ENCODE measurements at places on chromosomes 5 and 9.

- no peak for DNase-seq
These were observed 498.6 kb upstream of the GRIN3A start for GRCh38 chr9:102237094-102237493.

- no peak for DNase-seq
These were observed 70.1 kb upstream of the STARD4 start for GRCh38 chr5:111582451-111582850.

DNA sequence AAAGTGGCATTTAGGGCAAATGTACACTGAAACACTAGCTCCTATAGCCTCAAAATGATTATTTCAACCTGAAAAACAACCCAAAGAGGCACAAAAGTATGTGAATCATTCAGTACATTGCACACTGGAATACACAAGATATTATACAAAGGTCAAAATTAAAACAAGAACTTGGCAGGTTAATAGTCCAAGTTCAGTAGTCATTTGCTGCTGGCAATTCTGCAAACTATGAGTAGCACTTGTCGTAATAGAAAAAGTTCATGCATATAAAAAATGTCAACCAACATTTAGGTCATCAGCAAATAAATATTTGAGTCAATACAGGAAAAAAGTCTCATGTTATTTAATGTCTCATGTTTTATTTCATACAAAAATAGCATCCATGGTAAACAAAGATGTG lies 98.7 kb downstream of the LPAR1 start:
- no peak for DNase-seq

GRCh38 chr5:34563269-34563668 lies 92.9 kb upstream of the RAI14 start:
- DNase-seq: no peak

GRCh38 chr5:36882250-36882649 lies 5.7 kb downstream of the NIPBL start:
- DNase-seq: no peak

DNA sequence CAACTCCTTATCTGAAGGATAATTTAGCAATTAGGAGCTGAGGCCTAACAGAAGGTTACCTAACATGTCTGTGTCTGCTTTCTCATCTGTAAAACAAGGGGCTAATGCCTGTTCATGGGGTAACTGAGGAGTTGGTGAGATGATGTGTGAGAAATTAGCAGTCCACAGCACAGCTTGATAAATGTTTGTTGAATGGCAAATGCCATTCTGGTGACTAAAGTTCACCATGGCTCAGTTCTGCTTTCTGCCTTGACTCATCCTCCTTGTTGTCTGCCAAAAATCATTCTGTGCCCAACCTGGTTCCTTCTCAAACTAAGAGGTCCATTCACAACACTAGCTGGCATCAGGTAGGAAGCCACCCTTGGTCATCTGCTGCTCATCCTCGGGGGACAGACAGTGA lies 552.0 kb upstream of the KLF4 start:
- DNase-seq: peak; percentile 90

GRCh38 chr5:1479581-1480188 lies 34.4 kb upstream of the SLC6A3 start:
- DNase-seq: no peak

DNA sequence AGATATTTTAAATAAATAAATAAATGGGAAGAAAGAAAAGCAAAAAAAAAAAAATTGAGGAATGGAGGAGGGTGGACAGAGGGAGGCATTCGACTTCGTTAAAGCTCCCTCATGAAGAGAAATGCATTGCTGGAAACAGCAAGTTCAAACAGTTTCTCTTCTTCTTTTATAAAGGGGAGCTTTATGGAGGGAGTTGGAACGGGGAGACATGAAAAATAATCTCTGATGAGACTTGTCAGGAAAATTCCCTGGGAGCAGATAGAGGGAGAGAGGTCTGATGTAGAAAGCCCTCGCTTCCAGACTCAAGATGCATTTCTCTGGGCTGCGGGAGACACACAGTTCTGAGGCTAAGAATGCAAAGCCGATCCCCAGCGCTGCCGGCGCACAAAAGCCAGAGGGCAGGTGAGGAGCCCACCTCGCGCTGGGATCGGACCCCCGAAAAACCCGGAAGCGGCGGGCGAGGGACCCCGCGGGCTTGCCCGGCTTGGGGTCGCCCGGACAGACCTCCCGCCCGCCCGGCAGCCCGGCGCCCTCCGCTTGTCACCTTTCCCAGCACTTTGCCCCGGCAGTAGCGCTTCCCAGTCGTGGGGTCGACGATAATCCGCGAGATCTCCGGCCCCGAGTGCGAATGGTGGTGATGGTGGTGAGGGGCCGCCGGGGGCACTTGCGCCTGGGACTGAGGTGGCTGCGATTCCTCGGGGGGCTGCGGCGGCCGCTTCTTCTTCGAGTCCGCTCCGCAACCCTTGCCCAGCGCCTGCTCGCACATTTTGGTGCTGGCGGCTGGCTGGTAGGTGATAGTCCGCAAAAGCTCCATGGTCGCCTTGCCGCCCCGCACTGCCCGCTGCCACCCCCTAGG lies 512 bp downstream of the PLK2 start:
- DNase-seq: peak; percentile 51

- DNase-seq: no peak
These were observed 308.8 kb downstream of the IRX2 start for GRCh38 chr5:2442496-2443354.

DNA sequence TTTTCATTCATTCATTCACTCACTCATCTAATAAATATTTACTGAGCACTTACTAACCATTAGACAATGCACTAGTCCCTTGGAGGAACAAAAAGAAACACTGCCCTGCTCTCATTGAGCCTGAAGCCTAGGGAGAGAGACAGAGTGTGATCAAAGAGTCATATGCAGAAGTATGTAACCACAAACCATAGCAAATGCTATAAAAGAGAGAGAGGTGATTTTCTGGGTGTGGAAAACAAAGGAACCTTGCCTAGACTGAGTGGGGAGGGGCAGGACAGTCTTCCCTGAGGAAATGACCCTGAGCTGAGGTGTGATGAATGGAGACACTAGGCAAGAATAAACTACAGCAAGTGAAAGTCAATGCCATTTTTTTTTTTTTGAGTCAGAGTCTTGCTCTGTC lies 10.8 kb upstream of the ADRA1B start:
- DNase-seq: peak; percentile 99

GRCh38 chr5:63564789-63565188 lies 397.5 kb downstream of the HTR1A start:
- no peak for DNase-seq

DNA sequence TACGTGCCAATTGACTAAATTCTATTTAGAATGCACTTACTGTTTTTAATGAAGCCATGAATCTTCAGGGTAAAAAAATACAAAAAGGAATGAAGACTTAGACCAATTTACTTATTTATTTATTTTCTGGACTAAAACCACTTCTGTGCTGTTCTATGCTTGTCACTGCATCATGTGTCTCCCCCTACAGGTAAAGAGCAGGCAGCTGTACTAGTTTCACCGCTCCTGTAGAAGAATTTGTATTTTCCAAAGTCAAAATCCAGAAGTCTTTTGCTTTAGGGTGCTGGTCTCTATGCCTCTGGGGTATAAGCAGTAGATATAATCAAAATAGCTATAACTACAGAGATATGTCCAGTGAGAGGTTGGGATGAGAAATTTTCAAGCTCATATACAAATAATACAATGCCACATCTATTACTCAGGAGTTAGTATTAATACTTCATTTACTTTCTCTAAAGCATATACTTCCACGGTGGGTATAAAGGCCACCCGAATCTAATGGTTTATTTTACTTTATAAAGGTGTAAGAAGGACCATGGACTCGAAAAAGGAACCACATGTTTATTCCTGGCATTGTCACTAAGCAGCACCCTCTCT lies 591.5 kb downstream of the RAB3C start:
- peak; percentile 61 for DNase-seq
